ENCODE measurements at places on chromosomes 2 and 18.

GRCh38 chr2:138997856-138998517 lies 217.8 kb upstream of the NXPH2 start:
- no peak for DNase-seq

GRCh38 chr18:33817096-33817495 lies 239.1 kb downstream of the ASXL3 start:
- DNase-seq = no peak

- no peak for DNase-seq
Measured at GRCh38 chr18:13366541-13366940, 148.0 kb downstream of the LDLRAD4 start.

DNA sequence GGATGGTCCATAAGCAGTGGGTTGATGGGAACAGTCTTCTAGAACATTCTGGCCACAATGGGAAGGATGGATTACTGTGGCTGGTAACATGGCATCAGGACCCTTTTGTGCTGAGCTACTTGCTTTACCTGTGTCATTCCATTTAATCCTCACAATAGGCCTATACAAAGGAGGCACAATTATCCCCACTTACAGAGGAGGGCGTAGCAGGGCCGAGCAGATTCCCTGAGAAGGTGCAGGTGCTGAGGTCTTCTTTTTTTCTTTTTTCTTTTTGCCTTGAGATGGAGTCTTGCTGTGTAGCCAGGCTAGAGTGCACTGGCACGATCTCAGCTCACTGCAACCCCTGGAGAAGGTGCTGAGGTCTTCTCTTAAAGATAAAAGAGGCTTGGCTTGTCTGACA lies 6.7 kb upstream of the LRRC30 start:
- no peak for DNase-seq

DNA sequence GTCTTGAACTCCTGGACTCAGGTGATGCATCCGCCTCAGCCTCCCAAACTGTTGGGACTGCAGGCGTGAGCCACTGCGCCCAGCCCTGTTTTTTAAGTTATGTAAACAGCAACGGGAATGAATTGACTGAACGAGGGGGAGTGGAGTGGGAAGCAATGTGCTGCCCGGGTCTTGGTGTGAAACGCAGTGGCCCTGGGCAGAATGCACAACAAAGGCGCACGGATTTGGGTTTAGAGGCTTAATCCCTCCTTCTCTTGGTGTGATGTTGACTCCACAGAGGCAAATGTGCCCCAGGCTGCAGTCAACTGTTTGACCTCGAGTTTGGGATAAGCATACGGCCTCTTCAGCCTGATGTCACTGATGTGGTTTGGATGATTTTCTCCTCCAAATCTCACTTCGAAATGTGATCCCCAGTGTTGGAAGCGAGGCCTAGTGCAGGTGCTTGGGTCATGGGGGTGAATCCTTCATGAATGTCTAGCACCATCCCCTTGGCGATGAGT lies 97.4 kb downstream of the AGAP1 start:
- no peak for DNase-seq

- no peak for DNase-seq
Measured at GRCh38 chr2:53987336-53987921, 16.6 kb upstream of the PSME4 start.

DNA sequence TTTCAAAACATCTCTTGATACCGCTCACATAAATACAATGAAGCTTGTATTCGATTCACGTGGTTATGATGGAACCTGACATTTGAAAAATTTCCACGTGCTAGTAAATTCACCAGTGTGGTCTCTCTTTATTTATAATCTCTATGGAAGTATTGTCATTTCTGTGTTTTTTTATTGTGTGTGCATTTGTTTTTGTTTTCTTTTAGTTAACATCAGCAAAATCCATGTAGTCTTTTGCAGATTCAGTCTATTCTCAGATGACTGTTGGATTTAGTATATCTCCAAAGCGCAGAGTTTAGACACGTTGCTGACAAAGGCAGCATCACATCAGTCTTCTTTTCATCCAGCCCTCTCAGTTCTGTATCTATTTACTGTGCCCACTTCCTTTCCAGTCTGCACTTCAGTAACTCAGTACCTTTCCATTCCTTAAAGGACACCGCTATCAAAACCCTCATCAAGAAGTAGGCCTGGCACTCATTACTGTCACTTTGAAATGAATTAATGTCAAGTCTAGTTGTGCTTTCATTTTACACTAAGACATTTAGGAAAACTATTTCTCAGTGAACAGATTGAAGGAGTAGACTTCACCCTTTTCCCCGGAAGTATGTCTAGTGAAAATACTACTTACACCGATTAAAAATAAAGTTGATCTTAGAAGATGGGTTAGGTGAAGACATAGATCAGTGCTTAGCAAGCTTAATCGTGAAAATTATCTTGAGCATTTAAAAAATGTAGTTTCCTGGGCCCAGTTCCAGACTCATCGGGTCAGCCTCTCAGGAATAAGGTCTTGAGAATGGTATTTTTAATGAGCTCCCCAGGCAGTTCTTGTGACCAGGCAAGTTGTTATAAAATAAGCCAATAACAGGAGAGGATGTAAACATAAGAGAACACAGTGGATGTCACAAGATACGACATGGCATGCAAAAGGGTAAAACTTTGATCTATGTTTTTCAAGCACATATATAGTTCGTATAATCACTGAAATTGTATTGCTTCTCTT lies 506.8 kb upstream of the ZEB2 start:
- no peak for DNase-seq

DNA sequence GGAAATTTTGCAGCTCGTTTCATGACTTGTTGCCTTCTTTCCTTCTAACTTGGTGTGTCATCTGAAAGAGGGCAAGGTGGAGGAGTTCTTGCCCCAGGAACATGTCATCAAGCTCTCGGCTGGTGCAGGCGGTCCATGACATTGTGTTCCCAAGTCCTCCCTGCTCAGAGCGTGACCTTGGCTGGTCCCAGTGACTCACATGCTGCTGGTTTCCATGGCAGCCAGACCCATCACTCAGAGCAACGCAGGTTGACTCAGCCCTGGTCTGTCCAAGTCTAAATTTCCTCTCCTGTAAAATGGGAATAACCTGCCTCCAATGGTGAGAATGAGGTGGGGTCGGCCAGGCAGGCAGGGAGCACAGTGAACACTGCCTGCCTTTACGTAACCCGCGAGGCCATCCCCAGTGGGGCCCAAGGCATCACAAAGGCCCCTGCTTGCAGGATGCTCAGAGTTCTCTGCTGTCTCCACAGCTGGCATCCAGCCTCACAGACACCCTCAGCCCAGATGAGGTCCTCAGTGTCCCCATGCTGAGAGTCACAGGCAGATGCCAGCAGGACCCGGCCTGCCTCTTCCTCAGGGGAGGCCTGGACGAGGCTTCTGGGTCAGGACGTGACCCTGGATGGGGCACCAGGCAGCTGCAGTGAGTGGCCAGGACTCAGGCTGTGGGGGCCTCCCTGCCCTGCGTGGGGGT lies 143.7 kb downstream of the TPO start:
- no peak for DNase-seq

- no peak for DNase-seq
Measured at GRCh38 chr2:196592331-196592910, 47.1 kb upstream of the CCDC150 start.

DNA sequence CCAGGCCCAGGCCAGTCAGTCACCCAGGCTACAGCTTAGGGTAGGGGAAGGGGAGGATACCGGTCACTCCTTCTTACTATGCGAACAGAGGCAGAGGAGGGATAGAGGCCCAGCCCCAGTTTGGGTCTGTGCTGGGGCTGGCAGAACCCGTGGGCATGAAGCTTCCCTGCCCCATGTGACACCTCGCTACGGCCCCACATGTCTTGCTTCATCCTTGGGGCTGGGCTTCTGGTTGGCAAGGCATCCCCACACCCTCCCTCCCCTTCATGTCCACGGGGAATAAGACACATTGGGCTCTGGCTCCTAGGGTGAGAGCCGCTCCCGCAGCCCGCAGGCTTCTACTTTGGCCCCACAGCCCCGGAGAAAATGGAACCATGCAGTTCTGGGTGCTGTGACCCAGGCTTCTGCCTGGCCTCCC lies 32.4 kb downstream of the HS1BP3 start:
- DNase-seq = no peak

DNA sequence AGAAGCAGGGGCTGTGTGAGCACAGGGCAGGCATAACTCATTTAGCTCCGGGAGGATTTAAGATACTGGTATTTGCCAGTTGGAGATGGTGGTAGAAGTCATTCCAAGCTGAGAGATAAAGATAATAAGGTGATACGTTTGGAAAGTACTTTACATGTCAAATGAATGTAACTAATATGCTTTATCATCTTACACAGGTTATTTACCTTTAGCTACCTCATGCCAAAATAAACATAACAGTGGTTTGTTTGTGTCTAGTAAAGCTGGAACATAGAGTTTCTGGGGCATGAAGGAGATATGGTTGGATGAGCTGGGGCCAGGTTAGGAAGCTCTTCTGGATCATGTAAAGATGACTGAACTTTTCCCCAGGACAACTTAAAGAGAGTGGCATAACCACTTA lies 126.9 kb upstream of the PIK3C3 start:
- DNase-seq = no peak

DNA sequence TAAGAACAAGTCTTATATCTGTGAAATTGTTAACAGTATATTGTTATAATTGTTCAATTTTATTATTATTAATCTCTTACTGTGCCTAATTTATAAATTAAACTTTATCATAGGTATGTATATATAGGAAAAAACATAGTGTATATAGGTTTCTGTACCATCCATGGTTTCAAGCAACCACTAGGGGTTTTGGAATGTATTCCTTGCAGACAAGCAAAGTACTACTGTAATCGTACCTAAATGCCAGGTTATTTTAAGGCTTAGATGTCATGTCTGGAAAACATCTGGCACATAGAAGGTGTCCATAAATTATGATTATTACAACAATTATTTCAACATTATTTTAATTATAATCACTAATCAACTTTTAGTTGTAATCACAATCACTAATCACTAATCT lies 8.4 kb downstream of the ITSN2 start:
- no peak for DNase-seq

GRCh38 chr2:177568893-177569292 lies 176.3 kb downstream of the AGPS start:
- no peak for DNase-seq

- no peak for DNase-seq
Measured at GRCh38 chr2:171794918-171795317, 99.1 kb downstream of the SLC25A12 start.

GRCh38 chr18:62987055-62987830 lies 271.9 kb downstream of the PHLPP1 start:
- no peak for DNase-seq

DNA sequence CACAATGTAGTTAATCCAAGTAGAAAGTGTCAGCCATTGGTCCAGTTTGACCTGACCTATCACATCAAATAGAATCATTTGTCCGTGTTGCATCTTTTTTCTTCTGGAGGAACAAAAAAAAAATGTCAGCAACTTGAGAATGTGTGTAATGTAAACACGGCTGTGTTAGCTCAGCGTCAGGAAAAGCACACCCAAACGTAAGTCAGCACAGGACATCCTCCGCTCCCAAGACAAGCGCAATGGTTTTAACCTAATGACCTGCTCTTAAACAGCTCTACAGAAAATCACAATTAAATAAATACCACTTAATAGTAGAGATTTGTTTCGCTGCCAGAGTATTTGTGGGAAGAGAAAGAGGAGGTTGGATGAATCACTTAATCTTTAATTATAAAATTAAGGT lies 59.4 kb downstream of the OSR1 start:
- DNase-seq = no peak

GRCh38 chr2:51441786-51442185 lies 409.9 kb upstream of the NRXN1 start:
- DNase-seq = no peak

DNA sequence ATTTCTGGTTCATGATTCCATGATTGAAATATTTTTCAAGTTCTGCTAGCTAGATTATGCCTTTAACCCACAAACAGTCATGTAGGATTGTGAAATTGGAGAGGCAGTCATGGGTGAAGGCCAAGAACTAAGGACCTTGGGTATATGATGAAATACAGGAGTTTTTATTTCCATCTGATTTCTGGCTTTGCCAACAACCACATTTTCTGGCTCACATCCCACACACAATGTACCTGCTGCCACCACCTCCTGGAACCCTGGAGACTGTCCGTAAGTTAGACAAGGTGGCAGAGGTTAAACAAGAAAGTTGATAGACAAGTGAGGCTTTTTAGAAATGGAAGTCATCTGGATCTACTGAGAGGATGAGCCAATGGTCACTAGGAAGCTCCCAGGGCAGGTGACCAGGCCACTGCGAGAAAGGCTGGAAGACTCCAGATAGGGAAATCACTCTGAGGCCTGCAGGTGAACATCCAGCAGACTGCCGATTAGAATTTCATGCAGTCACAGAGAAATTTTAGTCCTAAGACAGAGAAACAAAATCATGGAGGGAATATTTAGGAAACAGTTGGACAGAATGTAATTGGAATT lies 402.0 kb downstream of the ALK start:
- DNase-seq = no peak

GRCh38 chr18:13103366-13103765 lies 112.2 kb downstream of the CEP192 start:
- DNase-seq = no peak

GRCh38 chr2:217958206-217958883 lies 44.5 kb downstream of the TNS1 start:
- DNase-seq = no peak

GRCh38 chr2:136057023-136057801 lies 60.7 kb downstream of the CXCR4 start:
- DNase-seq = no peak
